Activated gamma-delta T cell treated with Interleukin-2 at 50 U/mL for 16 hours (primary cell): ENCODE measurements at places on chromosomes 5 and 9.

DNA sequence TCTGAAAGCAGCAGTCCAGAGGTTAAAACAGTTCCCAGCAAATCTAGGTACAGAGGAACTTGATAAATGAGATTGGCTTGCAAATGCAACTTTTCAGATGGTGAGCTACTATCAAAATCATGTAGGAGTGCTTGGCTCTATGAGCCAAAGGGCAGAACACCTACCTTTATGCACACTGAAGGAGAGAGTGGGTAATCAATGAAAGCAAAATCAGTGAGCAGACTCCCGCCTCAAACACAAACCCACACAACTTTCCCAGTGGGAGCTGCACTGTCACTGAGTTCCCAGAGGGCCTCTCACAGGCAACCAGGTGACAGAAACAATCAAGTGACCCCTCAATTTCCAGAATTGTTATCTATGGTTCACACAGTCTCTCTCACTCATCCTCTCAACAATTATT is 8.5 kb downstream of the ARL15 start:
- no peak for DNase-seq

- DNase-seq, result no peak
Measured at GRCh38 chr5:72511366-72511765, 4.2 kb upstream of the ZNF366 start.

DNA sequence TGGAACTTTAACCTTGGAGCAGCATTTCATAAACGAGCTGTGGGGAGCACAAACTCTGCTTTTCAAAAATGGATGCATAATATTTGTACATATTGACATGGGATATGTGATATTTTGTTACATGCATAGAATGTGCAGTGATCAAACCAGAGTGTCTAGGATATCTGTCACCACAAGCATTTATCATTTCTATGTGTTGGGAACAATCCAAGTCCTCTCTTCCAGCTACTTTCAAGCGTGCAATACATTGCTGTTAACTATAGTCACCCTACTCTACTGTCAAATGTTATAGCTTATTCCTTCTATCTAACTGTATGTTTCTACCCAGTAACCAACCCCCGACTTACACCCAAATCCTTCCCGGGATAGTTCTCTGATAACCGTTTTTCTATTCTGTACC is 15.0 kb upstream of the C5orf58 start:
- DNase-seq, result no peak

GRCh38 chr9:87889882-87890252 is 7.2 kb downstream of the SPATA31E1 start:
- DNase-seq, result no peak

- DNase-seq, result no peak
Measured at GRCh38 chr9:13190040-13190439, 89.5 kb downstream of the MPDZ start.

DNA sequence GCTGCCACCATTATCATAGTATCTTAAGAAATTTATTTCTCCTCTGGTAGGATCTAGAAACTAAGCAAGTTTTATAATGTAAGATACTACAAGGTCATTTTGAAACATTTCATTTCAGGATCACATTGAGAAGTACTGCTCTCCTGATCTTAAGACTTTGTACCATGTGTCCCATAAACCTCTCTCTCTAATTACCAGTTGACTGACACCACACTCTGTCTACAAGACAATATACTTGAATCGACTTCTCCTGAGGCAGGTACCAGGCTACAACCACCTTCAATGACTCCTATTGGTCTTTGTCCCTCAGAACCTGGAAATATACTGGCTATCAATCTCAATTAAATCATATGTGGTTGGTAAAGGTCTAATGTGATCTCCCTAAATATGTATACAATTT is 597.0 kb downstream of the PTPRD start:
- no peak for DNase-seq

DNA sequence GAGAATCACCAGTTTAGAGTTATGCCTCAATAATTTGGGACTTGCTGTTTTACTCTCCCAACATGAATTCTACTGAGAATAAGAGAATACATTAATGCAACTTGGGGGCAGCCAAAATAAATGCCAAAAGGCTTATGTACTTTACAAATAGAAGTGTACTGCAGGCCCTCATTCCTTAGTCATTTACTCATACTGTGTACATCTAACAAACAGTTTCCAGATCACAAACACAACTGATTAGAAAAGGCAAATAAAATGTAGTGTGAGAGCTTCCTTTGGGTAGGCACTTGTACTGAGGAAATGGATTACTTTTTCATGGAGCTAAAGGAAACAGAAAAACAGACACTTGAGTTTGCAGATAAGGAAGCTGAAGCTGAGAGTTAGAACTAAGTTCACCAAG is 12.6 kb downstream of the ANKDD1B start:
- no peak for DNase-seq

- no peak for DNase-seq
Measured at GRCh38 chr5:67774267-67774552, 441.3 kb upstream of the PIK3R1 start.

DNA sequence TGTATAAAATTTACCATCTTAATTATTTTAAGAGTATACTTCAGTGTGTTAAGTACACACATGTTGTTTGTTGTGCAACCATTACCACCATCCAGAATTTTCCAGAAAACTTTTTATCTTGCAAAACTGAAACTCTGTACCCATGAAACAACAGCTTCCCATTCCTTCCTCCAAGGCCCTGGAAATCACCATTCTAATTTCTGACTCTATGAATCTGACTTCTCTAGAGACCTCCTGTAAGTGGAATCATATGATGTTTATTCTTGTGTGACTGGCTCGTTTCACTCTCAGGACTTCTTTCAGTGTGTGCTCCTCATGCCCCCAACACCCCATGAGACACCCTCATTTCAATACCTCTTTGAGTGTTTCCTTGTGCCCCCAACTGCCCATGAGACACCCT is 60.4 kb upstream of the COL15A1 start:
- no peak for DNase-seq

DNA sequence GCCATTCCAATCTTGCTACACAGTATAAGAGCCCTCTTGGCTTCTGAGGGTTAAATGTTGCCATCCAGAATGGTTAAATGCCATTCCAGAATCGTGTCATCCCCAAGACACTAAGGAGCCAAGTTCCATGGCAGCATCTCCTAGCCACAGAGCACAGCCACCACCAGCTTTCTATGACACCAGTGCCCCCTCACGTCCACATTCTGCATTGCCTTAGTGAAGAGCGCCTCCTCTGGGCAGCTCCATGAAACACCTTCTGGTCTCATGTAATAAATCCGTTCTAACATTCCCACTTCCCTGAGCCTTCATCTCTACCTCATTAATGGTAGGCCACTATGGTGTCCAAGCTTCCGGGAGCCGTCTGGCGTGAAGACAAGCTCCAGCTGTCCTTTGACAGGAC is 12.4 kb downstream of the CBY3 start:
- DNase-seq, result peak; percentile 16

GRCh38 chr5:157485811-157486210 is 25.8 kb downstream of the NIPAL4 start:
- no peak for DNase-seq

- no peak for DNase-seq
Measured at GRCh38 chr5:15798006-15798405, 298.0 kb downstream of the FBXL7 start.

DNA sequence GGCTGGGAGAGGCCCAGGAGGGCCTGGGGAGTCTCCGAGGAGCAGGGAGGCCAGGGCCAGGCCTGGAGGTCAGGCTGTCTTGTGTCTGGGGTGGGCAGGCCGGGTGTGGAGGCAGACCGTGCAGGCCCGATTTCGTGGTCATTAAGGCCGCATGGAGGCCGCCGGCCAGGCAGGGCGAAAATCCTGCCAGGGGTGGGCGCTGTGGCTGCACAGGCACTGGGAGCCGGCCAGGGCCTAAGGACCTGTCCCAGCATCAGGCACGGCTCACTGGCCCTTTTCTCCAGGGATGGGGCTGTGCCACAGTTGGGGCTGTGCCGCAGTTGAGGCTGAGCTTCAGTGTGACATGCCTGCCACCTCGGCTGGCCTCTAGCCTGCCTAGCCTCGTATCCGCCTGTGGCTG is 35.9 kb downstream of the ASS1 start:
- no peak for DNase-seq

- DNase-seq, result no peak
Measured at GRCh38 chr5:131981516-131981915, 29.9 kb downstream of the ACSL6 start.

DNA sequence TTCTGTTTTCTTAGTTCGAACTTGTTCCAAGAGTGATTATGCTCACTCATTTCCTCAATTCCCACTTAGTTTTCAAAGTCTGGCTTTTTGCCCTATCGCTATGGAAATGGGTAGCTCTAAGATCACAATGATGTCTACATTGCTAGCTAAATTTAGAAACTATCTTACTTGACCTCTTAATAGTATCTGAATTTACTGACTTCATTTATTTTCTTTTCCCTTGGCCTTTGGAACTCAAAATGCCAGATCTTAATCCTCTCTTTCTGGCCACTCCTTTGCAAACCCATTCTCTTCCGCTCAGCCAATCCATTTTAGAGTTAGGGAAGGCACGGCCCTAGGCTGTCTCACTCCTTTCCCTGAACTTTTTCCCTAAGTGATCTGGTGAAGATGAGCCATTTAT is 137.0 kb downstream of the FER start:
- no peak for DNase-seq

DNA sequence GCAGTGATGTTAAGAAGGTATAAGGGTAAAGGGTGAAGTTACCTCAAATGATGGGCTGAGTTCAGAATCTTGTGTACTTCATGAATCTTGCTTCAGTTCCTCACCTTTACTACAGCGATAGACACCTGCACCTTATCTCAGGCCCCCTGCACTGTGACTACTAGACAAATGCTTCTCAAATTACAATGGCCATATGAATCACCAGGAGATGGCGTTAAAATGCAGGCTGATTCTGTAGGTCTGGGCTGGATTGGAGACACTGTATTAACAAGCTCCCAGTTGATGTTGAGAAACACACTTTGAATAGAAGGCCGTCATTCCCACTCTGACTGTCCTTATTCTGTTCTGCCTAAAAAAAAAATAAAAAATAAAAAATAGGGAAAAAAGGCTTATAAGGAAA is 29.8 kb downstream of the TARS1 start:
- no peak for DNase-seq

GRCh38 chr5:177389241-177390169 is 5.3 kb downstream of the SLC34A1 start:
- peak; percentile 58 for DNase-seq

GRCh38 chr5:173094012-173094661 is 38.0 kb downstream of the CREBRF start:
- no peak for DNase-seq

GRCh38 chr9:23587903-23588302 is 238.1 kb downstream of the ELAVL2 start:
- DNase-seq, result no peak

- DNase-seq, result no peak
Measured at GRCh38 chr5:96896276-96896675, 20.0 kb downstream of the ERAP2 start.

GRCh38 chr9:96519095-96519494 is 69.1 kb downstream of the HABP4 start:
- no peak for DNase-seq
